ENCODE measurements at places on chromosomes 7 and 10.

GRCh38 chr7:129951226-129952085, 1.3 kb downstream of the UBE2H start:
- DNase-seq = no peak

DNA sequence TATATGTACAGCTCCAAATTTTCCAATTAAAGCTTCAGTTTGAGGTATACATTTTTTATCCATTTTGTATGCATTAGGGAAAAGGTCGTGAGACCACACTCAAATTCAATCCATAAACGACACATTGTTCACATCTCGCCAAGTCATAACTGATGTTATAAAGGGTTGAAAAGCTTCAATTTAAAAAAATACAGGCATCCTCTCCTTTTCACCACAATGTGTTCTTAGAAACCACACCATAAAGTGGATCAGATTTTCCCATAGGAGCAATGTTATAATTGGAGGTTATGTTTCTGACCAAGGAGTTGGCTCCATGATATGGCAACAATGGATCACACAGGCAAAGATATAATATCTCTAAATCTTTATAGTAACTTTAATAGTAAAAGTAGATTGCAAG, 663.6 kb downstream of the PARD3 start:
- DNase-seq = no peak

DNA sequence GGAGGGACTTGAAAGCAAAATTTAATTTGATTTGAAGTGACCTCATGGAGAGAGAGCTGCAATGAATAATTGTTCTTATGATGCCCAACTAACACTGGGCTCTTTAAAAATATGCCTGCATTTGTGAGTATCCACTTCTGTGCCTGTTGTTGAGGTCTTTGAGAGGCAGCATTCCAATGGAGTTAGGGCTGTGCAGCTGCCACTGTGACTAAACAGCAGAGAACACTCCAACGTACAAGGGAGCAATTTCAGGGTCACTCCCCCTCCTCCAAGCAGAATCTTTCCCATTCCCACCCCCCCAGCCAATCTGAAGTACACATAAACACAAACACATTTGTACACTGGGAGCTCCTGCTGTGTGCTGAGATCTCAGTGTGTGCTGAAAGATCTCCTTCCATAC, 28.0 kb upstream of the GSAP start:
- no peak for DNase-seq

- DNase-seq = no peak
Observed at GRCh38 chr7:54995610-54996363, 23.0 kb upstream of the EGFR start.

- no peak for DNase-seq
Observed at GRCh38 chr10:11529276-11529903, 82.1 kb downstream of the USP6NL start.

DNA sequence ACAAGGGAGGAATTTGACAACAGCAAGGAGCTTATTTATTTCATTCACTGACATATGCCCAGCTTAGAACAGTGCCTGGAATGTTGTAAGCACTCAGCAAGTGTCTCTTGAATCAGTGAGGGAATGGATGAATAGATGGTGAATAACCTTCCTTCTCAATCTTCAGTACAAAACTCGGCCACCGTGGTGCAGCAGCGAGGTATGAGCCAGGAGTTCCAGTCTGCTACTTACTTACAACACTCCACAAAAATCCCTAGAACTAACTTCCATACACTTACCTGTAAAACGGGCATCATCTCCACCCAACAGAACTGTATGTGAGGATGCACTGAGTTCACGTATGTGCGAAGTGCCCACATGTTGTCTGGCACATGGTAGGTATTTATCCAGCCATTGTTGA, 237.4 kb downstream of the WDR11 start:
- DNase-seq = no peak

DNA sequence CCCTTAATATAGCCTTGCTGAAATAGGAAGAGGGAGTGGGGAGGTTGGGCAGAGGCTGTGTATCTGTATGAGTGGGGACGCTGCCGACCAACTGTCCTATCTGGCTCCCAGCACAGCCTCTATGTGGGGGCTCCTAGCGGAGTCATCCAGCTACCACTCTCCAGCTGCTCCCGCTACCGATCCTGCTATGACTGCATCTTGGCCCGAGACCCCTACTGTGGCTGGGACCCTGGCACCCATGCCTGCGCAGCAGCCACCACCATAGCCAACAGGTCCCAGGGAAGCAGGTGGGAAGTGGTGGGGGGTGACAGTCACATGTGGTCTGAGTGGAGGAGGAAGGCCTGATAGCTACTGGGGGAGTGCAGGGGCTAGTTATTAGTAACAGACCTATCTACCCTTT, 6.6 kb downstream of the MRPL43 start:
- no peak for DNase-seq

GRCh38 chr7:5681979-5682546, 99.4 kb downstream of the RNF216 start:
- no peak for DNase-seq

DNA sequence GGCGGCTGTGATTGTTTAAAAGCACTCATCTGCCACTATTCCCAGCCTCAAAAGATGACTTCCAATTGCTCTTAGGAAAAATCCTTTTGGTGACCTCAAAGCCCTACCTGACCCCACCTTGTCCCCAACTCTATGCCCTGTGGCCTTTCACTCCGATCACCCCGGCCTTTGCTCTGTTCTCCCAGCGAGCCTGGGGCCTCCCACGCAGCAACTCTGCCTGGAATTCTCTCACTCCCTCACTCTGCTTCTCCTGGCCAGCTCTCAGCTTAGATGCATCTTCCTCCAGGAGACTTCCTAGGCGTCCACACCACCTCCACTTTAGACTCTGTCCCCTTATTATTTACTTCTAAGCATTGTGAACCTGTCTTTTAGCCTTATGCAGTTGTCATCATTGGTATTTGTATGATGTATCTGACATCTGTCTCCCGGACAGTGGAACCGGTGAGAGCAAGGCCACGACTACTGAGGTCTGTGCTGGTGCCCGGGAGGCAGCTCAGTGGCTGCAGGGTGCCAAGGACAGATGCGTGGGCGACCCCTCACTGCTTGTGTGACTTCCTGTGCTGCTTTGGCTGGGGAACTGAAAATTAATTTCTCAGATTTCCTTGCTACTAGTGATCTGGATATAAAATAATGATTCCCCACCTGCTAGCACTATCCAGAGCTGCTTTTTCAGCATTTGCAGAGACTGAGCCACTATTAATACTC, 63.0 kb downstream of the PIP4K2A start:
- no peak for DNase-seq

DNA sequence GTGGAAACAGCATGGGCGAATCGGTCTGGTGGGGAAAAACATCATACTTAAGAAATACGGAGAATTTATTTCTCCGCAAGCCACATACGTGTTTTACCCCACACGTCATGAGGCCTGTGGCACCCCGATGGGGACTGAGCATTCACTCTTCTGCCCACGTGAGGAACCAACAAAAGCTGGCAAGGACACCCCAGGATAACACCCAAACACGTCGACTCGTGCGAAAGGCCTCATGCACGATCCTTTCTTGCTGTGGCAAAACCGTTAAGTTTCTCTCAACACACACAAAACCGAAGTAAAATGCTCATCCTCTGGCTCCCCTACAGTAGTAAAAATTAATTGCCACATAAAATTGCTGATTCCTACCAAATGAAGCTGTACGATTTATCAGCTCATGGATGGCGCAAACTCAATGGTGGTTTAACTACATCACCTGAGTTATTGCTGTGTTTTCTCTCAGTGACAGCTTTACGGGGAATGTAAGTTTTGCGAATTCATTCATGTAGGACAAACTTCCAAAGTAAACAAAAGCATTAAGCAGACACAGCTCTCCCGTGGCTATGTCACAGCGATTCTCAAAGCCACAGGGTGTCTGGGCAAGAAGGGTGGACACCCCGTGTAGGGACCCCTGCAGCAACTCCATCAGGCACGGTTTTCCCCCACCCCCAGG, 97.0 kb downstream of the CTBP2 start:
- no peak for DNase-seq

DNA sequence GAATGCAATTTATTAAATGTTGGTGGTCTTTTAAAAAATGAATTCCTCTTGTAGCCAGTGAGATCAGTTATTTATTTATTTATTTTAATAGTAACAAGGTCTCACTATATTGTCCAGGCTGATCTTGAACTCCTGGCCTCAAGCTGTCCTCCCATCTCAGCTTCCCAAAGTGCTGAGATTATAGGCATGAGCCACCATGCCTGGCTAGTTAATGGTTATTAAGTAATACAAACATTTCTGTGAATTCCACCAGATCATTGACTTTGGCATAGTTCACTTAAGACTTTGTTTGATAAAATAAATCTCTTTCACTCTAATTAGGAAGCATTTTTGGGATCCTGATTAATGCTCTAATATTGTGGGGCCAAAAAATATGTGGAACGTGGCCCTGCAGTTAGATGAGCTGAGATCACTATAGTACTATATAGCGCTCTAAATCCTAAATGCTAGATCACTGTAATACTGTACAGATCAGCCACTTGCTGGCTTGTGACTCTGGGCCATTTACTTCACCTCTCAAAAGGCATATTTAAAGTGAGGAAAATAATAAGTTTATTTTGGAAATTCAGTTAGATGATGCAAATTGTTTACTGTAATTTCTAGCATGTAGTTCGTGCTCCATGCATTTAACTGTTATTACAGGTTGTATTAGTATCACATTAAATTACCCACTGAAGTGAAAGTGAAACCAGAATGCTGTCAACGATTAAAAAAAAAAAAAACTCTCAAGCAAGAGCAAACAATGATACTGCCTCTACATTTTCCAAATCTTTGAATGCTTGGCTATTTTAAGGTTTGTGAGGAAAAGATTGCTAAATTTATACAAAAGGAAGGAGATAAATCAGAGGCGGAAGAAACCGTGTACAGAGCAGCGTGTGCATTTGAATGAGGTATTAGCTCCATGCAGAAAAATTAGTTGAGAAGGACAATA, 15.9 kb upstream of the FAS start:
- no peak for DNase-seq

- DNase-seq = no peak
Observed at GRCh38 chr10:108970016-108970415, 953.3 kb downstream of the XPNPEP1 start.

DNA sequence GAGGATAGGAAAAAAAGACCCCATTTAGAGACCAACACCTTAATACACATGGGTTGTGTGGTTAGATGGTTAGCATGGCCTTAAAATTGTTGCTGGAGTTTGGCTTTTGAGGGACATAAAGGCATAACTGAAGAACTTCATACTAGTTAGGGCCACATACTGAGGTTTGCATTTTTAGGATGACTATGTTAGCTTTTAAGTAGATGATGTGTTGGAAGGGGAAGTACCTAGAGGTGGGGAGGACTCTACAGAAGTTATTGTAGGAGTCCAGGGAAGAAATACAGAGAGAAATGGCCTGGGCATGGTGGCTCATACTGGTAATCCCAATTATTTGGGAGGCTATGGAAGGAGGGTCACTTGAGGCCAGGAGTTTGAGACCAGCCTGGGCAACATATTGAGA, 40.5 kb downstream of the ENTPD1 start:
- DNase-seq = no peak

DNA sequence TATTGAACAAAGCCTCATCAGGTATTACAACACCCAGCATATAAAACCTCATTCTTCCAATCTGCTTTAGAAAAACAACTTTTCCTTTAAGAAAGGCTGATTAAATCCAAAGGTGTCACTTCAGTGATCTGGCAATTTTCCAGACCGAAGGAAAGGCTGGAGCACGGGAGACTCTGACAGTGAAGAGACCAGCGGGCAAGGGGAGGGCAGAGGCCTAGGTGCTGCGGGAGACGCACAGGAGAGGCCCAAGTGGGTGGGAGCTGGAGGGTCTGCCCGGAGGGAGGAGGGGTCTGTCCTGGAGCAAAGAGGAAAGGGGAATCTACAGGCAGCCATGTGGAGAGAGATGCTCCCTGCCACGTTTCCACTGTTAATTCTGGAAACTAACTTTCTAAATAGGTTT, 24.3 kb upstream of the PPP2R2D start:
- no peak for DNase-seq

DNA sequence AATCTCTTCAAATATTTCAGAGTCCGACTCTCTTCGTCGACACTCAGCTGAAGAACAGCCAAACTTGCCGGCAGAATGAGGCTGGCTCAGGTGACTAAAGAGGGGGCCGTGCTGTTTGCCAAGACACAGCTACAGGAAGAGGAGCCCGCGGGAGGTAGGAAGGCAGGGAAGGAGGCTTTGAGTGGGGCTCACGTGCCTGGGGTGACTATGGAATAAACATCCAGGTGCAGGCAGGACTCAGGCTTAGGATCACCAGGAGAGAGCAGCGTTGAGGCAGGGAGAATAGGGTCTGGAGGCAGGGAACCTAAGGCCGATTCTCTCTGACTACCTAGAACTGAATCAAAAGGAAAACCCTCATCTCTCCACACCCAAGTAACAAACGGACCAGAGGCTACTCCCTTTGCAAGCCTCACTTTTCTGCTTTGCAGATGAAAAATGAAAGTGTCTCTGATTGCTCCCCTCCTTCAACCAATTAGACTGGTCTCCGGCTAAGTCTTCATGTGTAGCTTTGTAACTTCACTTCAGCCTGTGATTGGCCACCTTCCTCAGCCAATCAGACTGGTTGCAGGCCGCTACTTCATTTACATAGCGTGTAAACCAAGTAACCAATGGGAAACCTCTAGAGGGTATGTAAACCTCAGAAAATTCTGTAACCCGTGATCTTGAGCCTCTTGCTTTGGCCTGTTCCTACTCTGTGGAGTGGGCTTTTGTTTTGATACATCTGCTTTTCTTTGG, 19.7 kb upstream of the BNIP3 start:
- DNase-seq = no peak

DNA sequence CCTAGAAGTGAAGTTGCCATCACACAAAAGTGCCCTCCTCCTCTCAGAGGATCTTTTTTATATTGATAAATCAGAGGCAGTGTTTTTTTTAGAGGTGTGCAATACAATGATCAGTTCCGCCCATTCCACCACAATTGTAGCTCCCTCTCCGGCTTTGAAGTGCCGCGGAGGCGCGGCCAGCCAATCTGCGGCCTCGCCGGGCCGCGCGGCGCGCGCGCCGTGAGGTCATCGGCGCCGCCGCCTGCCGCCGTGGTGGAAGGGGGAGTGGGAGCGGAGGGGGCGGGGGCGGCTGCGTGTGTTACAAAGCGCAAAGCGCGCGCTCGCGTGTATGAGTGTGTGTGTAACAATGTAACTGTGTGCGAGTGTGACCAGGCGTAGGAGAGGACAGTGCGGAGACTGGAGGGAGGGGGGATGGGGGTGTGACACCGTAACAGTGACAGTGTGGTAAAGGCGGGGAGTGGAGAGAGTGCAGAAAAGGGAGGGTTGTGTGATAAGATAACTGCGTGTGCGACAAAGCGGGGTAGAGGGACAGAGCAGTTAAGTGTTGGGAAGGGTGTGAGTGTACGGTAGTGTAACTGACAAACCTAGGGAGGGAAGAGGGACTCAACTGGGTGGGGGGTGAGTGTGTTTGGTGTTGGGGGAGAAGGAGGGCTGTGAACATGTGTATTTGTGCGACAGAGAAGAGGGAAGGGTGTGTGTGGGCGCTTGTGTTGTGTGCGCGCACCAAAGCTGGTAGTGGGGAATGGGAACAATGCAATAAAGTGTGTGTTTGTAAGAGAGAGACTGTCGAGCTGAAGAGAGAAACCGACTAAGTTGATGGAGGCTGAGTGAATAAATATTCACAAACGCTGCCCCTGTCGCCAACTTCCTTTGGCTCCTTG, at the start of gene SP8:
TSS of gene SP8 (minus strand) at position 108 of the 881 bp plus-strand sequence. CDS start at position 20, 88 bp downstream.
- no peak for DNase-seq
